ENCODE measurements at places on chromosomes 4 and X.

DNA sequence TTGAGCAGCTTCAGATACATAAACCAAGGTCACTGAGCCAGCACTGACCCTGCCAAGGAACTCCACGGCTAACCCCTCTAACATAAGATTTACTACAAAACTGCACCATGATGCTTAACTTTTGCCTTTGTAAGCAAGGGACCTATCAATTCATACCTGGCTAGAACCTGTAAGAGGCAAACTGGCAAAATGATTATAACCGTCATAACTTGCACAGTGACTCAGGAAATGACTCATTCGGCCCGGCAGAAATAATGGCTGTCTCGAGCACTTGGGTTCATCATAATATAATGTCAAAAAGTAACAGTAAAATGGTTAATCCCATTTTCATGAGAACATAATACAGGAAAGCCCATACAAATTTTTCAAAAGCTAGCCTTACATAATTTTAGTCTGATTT lies 17.2 kb downstream of the RASGEF1B start:
- peak; percentile 45 for DNase-seq

- DNase-seq, result no peak
These were observed 23.8 kb downstream of the ARHGAP10 start for GRCh38 chr4:147755561-147756295.

- no peak for DNase-seq
These were observed 99.9 kb upstream of the KLHL13 start for GRCh38 chrX:118216509-118216908.

GRCh38 chr4:174650711-174651355 lies 128.5 kb upstream of the HPGD start:
- DNase-seq, result no peak

DNA sequence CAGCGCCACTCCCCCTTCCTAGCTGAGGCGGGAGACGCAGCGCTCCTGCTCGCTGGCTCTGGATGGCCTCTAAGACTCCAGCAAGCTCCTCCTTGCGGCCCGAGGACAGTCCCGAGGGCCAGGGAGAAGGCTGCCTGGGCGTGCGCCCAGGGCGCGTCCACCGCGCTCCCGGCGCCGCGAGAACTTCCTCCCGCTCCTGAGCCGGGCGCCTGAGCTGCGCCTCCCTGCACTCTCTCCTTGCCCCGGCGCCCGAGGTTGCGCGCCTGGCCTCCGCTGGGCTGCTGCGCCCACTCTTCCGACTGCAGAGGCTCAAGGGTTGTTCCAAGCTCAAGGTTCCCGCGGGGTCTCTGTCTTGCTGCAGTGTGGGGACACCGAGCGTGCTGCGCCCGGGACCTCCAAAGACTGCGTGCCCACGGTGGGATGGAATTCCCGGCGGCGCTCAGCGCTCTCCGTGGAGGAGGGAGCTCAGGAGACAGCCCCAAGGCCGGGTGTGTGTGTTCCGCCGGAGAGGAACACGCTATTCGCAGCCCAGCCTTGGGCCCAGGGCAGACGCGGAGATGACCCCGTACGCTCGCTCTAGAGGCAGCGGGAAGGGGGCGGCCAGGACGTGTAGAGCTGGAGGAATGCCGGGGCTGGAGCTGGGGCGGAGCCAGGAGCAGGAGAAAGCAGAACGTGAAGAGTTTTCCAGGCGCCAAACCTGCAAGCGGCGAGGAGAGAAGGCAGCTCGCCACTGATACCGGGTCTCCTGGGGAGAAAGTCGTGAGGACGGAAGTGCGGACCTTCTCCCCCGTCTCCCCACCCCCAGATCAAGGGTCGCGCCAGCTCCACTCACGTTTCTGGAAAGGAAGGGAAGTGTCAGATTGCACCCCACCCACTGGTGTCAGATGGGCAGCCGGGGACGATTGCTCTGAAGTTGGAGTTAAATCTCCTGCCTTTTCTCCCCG lies at the start of gene ARHGAP6:
TSS of gene ARHGAP6 (minus strand) at position 753 of the 944 bp plus-strand sequence. CDS start 1,092 bp downstream, outside the sequence.
- DNase-seq, result no peak

- DNase-seq, result no peak
These were observed 6.2 kb downstream of the CTBP1 start for GRCh38 chr4:1242506-1243450.

- no peak for DNase-seq
These were observed 34.6 kb upstream of the SORBS2 start for GRCh38 chr4:185846505-185847150.

DNA sequence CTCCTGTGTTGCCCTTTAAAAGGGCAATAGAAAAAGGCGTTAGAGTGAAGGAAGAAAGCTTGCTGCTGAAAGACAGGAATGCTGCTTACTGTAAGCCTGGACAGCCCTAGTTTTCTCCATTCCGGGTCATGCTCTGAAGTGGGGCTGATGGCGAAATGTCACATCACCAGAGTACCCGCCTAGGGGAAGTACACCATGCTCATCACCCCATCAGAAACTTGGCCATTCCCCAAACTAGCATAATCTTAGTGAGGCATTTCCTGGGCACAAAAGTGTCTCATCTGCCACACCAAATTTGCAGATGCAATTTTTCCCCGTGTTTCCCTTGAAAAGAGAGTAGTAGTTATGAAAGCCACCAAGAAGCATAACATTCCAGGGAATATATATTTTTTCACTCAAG lies 47.8 kb upstream of the CAMK2D start:
- no peak for DNase-seq

- DNase-seq, result no peak
These were observed 5.3 kb upstream of the TRMT2B start for GRCh38 chrX:101057093-101057714.

- no peak for DNase-seq
These were observed 27.9 kb upstream of the FUNDC1 start for GRCh38 chrX:44570522-44570921.

DNA sequence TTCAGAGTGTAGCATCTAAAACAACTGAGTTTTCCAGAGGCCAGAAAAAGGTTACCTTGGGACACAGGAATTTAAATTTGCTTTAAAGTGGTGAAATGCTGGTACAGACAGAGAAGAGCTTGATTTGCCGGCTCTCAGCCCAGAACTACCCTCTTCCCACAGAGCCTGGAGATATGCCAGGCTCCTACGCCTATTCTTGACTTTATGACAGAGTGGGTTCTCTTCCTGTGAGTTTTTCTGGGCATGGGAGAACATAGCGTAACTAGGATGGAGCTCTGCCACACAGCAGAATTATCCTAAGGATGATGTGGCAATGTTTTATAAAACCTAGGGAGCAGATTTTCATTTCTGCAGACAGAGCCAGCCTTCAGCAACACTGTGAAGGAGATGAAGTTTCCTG lies 241.8 kb downstream of the GRIA3 start:
- DNase-seq, result no peak

DNA sequence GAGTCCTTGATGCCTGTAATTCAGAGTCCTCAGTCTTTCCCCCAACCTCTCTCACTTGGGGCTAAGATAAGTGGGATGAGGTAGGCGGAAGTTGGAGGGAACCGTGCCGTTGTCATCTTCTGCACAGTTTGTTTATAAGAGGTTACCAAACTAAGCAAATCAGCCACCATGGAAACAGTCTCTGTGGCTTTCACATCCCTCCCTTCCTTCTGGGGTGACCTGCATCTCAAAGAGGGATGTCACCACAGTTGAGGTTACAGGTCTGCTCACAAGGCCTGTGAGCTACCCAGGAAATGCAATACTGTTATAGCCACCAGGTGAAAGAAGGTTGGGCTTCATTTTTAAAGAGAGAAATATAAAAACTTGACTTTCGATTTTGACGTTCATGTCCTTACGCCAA lies 26.3 kb downstream of the RTL5 start:
- peak; percentile 29 for DNase-seq

GRCh38 chrX:130575831-130576389 lies 174.1 kb downstream of the RBMX2 start:
- DNase-seq, result peak; percentile 24

- DNase-seq, result no peak
These were observed 79.5 kb downstream of the SPRY1 start for GRCh38 chr4:123476089-123476488.

GRCh38 chr4:39367166-39367565 lies 1.0 kb upstream of the RFC1 start:
- DNase-seq, result no peak

DNA sequence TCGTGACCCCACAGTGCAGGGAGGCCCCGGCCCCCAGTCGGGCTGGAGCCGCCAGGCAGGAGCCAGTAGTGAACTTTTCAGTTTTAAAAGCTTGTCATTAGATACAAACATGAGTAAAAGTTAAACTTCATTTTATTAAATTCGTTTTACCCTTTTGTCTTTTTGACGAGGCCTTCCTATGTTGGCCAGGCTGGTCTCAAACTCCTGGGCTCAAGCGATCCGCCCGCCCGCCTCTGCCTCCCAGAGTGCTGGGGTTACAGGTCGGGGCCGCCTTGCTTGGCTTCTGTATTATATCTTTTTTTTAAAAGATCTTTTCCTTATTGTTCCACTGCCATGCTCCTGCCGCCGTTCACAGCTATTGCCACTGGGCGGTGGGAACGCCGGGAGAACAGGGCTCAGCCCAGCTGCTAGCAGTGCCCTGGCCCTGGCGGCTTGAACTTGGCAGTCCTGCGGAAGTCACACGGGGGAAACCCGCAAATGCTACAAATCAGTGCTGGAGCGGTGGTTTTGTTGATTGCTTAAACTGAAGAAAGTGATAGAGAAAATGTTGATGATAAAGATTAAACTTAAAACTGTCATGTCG lies 968 bp upstream of the NELFA start:
- DNase-seq, result peak; percentile 69

DNA sequence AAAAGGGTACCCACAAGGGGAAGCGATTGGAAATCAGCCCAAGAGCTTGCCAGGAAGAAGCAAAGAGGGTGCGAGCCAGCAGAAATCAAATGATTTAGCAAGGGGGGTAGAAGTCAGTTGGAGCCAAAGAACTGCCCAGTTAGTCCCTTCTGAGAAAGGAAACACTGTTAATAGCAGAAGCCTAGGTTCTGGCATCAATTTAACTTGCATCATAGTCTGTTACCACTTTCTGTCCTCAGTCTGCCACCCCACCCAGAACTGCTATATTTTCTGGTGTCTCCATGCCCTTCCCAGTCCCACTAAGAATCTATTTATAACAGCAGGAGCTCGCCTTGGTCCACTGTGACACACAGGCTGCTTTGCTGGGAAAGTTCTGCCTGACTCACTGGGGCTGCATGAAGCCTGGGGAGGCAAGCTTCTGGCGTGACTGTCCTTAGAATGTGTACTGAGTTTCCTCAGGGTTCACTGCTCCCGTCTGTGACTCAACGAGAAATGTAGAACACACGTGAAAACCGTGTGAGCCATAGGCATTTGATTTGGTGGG lies 157.8 kb upstream of the TTC29 start:
- DNase-seq, result no peak

- DNase-seq, result no peak
These were observed 330.1 kb upstream of the RPS6KA3 start for GRCh38 chrX:20596856-20597255.

DNA sequence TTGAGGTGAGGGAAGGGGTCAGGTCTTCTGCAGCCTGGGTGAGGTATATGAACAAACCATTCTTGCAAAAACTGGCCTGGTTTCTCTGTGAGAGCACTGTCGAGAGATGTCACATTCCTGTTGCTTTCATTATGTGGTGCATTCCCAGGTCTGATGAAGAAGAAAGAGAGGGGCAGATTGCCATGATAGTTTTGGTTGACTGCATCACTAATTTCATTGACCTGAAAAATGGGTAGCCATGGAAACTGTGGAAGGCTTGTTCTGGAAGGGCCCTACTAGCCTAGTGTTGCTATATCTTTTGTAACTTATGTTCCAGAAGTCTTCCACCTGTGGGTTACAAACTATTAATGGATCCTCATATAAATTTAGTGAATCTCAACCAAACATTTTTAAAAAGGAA lies 32.9 kb upstream of the CYBB start:
- DNase-seq, result no peak

GRCh38 chr4:174561560-174561959 lies 39.3 kb upstream of the HPGD start:
- no peak for DNase-seq

- no peak for DNase-seq
These were observed 2207.0 kb downstream of the ARAP2 start for GRCh38 chr4:34037280-34037679.

DNA sequence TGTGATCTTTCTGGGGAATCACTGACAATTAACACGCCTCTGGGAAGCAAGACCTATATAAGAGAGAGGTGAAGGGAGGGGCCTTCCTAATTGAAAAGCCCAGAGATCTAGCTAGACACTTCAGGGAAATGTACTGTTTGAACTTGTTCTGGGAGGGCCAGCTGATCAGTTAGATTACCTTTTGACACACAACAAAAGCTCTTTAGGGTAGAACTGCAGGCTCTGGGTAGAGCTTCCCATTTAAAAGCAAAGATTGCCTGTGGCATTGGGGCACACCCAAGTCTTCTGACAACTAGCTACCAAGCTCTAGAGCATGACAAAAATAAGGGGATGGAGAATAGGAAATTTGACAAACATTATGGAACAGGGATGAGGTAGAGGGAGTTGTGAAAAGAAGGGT lies 26.3 kb downstream of the AREG start:
- no peak for DNase-seq

- DNase-seq, result no peak
These were observed 83.3 kb upstream of the VCX2 start for GRCh38 chrX:8254401-8254800.

DNA sequence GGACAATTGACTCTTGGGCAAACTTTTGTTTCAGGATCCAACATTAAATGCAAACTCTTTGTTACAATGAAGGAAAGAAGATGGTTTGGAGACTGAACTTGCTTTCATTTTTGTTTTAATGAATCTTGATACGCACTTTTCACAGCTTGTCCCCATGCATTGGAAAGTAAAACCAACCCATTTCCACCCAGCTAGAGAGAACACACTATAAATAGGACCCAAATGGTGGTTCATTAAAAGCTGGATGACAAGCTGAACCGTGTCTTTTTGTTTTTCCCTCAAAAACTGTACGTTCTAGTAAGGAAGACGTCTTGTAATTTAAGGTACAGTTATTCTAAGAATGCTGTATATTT lies 95.3 kb upstream of the EGFL6 start:
- no peak for DNase-seq

GRCh38 chr4:31085689-31086088 lies 365.5 kb downstream of the PCDH7 start:
- no peak for DNase-seq

DNA sequence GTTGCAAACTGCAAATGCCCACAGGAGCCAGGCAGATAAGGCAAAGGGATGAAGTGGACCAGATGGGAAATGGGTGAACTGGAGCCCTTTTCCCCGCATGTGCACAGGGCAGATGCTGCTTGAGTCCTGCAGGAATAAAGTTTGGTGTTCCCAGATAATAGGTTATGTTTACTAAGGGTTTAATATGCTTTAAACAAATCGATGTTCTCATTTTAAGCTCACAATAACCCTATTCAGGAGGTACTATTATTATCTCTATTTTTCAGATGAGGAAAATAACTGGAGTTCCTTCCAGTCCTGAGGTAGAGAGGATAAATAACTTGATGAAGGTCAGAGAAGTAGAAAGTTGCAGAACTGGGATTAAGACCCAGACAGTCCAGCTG lies 77.3 kb downstream of the LRRC66 start:
- DNase-seq, result no peak

DNA sequence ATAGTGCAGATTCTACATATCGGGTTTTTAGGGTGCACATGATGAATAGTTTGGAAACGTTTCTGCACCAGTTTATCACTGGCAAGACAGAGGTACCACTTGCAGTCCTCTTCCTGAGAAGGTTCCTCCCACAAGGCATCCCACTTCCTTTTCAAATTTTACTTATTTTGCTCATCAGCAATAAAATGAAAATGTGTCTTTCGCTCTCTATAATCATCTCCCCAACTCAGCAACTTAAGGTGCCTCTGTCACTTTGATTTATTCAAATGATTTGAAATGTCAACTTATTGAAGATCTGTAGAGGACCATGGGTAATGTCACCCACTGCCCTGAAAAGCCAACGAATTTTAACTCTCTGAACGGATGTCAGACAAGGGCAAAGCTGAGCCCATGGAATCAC lies 53.2 kb downstream of the VGLL1 start:
- no peak for DNase-seq

GRCh38 chr4:107392951-107393350 lies 327.1 kb downstream of the PAPSS1 start:
- DNase-seq, result no peak

Measured in stimulated activated CD8-positive, alpha-beta memory T cell treated with anti-CD3 and anti-CD28 coated beads, Interleukin-4, amount 100 ng/mL, for 48 hours (primary cell).